ENCODE measurements at places on chromosomes 2 and 18.

DNA sequence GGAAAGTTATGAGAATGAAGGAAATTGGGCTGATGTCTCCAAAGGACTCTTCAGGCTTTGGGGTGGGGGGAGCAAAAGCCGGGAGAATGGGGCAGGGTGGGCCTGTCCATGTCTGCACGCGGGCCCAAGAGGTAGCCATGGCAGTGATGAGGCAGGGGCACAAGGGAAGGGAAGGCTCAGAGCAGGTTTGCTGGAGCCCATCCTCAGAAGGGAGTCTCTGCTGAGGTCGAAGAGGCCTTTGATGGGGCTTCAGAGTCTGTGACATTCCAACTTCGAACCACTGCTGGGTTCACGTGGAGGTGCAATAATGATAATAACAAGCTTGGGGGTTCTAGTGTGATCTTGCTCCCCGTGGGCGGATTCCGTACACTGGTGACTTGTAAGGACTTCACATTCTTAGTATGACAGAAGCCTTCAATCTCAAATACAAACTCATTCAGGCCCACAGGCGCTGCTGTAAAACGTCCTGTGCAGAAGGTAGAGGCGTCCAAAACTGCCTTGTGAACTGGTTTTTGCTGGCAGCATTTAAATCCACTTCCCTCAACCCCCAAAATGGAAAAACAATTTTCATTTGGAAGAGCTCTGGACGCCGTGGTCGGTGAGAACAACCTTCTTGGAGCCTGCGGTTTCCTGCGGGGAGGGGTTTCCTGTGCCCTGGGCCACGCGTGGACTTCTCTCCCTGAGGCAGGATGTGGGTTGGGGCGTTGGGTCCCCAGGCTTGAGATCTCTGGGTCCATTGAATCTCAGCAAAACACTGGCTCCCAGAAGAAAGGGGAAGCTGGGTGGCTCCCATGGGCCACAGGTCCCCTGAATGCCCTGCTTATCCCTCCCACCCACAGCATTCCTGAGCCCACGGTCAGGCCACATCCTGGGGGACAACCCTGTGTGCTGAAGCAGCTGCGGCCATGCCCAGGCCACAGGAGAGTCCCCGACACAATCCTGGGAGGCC is 151.0 kb downstream of the TPO start:
- peak; percentile 22 for DNase-seq

DNA sequence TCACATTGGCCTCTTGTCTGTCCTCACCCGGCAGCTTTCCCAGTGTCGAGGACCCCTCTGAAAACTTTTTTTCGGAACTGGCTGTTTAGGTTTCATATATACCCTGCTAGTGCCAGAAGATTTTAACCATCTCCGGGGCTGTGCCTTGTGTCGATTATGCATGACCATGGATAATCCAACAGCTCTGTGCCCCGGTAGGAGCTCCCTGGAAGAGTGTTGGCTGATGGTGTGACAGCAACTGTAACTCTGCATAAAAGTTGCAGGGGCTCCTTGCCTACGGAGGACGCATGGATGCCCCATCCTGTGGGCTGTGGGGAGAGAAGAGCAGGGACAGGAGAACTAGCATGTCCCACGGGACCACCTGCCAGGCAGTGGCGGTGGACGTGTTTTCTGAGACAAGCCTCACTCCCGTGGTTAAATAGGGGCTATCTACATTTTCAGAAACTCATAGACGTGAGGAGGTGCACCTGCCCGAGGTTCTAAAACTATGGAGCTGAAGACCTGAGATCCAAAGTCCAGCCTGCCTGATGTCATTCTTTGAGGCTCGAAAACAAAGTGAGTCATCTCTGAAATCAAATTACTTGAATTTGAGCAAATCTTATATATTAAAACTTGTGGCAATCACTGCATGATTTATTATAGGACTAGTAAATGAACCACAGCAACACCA is 437.2 kb upstream of the HS6ST1 start:
- DNase-seq = no peak

- DNase-seq = no peak
Observed at GRCh38 chr18:34729740-34730355, 19.8 kb downstream of the DTNA start.

GRCh38 chr18:3083766-3084165 is 70.8 kb upstream of the LPIN2 start:
- no peak for DNase-seq

DNA sequence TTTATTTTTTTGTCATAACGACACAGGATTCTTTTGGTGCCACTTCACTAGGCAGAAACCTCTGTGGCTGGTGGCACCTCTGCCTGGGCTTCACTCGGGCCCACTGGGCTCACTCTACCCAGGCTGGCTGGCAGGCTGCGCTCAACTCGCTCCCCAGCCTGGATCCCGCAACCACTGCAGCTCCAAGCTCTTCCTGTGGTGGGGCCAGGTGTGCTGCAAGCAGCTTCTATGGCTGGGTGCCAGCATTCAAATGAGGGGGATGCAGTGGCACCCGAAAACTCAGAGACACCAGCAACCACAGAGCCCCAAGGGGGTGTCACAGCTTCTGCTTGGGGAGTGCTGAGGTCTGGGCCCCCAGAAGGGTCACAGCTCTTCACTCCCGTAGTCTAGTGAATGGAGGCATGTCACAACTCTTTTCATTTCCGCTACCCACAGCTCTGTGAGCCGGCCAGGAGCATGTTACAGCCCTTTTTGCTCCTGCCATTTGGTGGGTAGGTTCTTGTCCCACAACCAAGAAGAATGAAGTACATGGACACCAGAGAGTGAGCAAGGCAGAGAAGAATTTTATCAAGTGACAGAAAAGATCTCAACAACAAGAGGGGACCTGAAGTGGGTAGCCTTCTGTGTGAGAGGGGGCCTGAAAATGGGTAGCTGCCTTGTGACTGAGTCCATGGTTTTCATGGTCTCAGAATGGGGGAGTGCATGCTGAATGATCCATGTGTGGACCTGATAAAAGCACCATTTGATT is 170.1 kb downstream of the UBR3 start:
- DNase-seq = no peak

- no peak for DNase-seq
Observed at GRCh38 chr2:146633159-146633558, 1211.7 kb upstream of the ACVR2A start.

GRCh38 chr18:12033643-12034025 is 52.3 kb downstream of the IMPA2 start:
- DNase-seq = no peak

DNA sequence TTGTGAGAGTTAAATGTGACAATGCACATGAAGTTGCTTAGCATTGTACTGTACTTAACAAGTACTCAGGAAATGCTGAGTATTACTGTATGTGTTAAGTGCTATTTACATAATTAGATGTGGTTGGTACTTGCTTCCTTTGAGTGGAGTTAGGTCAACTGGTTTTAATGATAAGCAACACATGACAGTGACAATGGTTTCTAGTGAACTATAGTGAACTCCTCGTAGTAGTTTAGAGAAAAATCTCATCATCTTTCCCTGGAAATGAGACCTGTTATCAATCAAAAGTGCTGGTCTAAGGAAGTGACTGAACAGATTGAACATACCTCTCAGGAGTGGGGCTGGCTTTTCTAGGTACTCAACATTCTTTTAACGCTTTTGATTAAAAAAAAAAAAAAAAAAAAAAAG is 29.2 kb upstream of the ZDBF2 start:
- DNase-seq = no peak

DNA sequence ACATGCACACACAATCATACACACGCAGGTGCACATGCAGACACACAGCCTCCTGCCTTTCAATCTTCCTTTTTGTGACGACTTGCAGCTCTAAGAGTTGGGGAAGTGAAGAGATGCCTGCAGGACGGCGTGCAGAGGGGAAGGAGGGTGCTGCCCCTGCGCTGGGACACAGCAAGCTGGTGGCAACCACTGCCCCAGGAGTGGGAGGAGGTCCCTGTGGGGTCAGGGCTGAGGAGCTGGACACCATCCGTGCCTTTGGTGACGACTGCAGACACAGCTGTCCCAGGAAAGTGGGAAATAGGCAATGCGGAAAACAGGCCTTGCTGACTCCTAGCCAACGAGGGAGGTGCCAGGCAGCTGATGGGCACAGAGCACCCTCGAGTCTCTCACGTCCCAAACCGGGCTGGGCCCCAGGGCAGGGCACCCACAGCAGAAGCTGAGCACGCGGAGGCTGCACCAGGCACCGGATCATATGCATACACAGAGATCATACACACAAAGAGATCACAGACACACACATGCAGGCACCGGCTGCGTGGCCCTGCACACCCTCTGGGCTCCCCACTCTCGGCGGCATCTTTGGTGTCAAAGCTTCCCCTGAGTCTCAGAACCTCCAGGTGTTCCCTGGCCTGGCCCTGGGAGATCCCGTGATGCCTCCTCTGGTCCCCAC is 146.1 kb downstream of the PXDN start:
- DNase-seq = no peak

DNA sequence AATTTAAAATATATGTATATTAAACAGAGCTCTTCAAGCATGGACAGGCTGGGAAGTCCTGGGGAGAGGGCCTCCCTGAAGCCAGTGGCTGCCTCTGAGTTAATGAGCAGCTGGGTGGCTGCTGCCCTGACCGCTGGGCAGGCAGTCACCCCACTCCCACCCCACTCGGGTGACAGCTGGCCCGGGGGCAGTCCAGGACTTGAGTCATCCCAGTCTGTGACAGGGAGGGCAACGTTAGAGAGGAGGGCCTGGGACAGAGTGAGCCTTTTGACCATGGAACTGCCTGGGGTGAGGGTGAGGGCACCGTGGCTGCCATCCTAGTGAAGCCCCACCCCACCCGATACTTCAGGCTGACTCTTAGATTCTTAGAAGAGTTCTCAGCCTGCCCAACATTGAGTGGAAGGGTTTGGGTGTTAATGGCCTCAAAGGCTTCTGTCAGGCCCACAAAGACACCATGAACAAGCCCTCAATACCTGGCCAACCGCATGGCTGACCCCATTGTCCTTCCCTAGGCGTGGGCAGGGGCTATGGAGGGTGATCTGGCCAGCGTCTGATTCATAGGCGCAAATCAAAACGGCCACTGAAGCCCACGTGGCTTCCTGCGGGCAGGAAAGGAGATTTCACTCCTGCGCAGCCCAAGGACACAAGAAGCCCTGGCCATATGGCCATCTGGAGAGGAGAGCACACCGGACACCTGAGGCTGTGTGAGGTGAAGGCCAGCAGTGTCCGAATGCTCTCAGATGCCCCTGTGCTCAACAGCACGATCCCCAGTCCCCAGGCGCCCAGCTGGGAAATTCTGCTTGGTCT is 47.5 kb downstream of the MRPS5 start:
- DNase-seq = peak; percentile 47

GRCh38 chr18:8287196-8287885 is 321.9 kb upstream of the RAB12 start:
- no peak for DNase-seq

- DNase-seq = no peak
Observed at GRCh38 chr2:83172841-83173240, 1286.2 kb downstream of the SUCLG1 start.

GRCh38 chr2:40248294-40248693 is 203.6 kb downstream of the SLC8A1 start:
- DNase-seq = no peak

DNA sequence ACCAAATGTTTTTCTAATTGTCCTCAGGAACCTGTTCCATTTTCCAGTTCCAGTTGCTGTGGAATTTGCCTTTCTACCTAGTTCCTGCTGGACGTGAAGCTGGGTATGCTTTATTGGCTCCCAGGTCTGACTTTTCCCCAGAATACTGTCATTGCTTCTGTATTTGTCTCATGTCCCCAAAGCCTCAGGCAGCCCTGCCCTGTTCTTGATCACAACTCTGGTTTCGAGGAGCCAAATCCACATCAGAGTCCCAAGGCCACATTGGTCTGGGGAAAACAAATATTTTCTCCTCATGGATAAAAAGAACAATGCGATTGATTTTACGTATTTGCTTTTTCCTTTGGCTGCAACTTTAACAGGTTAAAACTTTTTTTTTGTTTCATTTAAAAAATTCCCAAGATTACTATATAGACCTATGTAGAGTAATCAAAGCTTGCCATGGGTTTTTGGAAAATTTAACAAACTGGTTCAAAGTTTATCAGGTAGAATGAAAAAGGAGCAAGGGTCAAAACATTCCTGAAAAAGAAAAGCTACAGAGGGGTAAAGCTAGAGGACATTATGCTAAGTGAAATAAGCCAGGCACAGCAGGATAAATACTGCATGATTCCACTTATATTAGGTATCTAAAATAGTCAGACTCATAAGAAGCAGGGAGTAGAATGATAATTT is 85.2 kb downstream of the MDH1 start:
- DNase-seq = no peak

DNA sequence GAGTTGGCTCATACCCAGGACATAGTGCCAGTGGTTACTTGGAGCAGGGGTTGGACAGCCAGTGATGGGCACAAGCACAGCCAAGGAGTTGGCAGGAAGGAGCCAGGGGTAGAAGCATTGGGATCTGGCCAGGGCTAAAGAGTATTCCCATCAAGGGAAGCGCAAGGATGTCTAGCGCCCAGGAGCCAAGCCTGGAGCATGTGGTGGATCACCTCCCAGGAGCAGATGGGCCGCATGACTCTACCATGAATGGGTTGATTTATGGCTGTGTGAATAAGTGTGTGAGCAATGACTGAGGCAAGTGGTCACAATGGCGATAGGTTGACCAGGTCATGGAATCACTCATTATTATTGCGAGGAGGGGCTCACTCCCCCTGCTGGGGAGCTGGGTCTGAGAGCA is 111.1 kb downstream of the FHOD3 start:
- DNase-seq = no peak

GRCh38 chr2:84283506-84283905 is 175.6 kb downstream of the SUCLG1 start:
- no peak for DNase-seq

GRCh38 chr18:12021077-12021476 is 39.8 kb downstream of the IMPA2 start:
- DNase-seq = no peak

- DNase-seq = no peak
Observed at GRCh38 chr2:160268151-160268781, 68.2 kb upstream of the ITGB6 start.

- DNase-seq = no peak
Observed at GRCh38 chr18:72903033-72903432, 35.2 kb upstream of the NETO1 start.
